ENCODE measurements at places on chromosomes 1 and 21.

GRCh38 chr1:171743081-171743870 lies 1.4 kb upstream of the VAMP4 start:
- DNase-seq: peak; percentile 10

GRCh38 chr1:243733670-243734307 lies 116.3 kb downstream of the AKT3 start:
- no peak for DNase-seq

DNA sequence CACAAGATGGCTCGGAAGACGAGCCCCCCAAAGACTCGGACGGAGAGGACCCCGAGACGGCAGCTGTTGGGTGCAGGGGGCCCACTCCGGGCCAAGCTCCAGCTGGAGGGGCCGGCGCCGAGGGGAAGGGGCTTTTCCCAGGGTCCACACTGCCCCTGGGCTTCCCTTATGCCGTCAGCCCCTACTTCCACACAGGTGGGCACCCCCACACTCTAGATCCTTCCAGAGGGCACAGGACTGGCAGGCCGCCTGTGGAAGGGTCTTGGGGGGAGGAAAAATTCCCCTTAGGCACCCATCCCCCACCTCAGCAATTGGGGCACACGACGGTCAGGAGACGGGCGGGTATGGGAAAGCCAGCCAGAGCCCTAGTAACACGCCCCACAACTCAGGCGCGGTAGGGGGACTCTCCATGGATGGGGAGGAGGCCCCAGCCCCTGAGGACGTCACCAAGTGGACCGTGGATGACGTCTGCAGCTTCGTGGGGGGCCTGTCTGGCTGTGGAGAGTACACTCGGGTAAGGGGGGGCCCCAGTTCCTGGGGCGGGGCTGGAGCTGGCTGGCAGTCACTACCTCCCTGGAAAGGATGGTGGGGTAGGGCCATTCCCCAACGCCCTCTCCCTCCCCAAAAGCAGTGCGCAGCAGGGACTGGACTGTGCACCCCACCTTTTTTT lies 16.1 kb downstream of the NOC2L start:
- no peak for DNase-seq

DNA sequence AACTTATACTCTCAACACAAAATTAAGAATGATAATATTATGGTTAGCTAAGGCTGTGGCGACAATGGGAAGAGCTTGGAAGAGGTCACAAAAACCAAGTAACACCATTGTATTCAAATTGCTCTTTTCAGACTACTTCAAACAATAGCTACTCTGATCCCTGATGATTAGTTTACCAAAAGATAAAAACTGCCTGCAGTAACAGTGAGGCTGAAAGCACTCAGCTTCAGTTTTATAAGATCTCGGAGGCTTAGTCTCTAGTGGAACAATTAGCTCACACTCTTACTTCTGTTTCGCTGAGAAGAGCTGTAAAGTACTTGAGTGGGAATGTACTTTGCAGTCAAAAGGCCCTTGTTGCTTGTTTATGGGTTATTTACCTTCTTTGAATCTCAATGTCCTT lies 278.5 kb downstream of the LRRC7 start:
- DNase-seq: no peak

DNA sequence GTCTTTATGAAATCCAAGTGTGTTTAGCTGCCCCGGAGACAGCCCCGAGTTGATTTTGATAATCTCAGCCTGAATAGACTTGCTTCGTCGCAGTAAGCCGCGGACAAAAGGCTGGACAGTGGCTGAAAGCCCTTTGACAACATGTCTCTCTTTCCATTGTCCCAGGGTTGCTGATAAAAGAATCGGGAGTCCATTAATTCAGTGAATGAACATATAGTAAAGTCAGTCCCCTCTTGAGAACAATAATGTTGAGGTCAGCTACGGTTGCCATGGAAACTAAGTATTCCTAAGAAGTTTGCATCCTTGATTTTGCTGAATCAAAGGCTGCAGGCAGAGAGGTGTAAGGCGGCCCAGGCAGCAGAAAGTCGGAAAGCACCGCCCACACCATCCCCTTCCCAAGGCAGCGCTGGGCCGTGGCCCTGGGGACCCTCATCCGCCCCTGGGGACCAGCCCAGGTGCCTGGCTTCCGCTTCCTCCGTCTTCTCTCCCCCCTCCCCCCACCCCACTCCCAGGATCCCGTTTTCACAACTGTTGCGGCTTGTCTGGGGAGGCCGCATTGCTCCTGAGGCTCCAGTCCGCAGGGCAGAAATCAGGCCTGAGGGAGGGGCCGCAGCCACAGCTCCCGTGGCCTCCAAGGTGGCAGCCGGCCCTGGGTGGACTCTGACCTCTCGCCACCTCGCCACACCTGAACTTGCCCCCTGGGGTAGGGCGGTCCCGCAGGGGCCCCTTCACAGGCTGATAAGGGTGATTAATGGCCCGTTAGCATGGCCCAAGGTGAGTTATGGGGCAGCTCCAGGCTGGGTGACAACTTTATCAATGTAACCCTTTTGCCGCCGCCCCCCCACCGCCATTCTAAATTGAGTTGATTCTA lies 180.9 kb downstream of the PRDM16 start:
- DNase-seq: no peak

DNA sequence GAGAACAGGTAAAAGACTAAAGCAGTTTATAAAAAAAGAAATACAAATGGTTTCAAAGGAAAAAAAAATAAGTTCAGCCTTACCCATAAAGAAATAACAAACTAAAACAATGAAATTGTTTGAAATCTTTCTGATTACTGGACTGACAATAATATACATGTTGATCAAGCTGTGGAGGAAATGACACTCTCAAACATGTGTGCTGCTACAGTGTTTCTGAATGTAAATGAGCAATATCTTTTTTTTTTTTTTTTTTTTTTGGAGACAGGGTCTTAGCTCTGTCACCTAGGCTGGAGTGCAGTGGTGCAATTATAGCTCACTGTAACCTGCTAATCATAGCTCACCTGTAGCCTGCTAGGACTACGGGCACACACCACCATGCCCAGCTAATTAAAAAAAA lies 6.5 kb downstream of the EPS15 start:
- DNase-seq: no peak

All from activated CD4-positive, alpha-beta T cell treated with anti-CD3 and anti-CD28 coated beads, Interleukin-2, amount 50 U/mL, for 4 hours (primary cell).